ENCODE measurements at places on chromosomes 5 and 9.

DNA sequence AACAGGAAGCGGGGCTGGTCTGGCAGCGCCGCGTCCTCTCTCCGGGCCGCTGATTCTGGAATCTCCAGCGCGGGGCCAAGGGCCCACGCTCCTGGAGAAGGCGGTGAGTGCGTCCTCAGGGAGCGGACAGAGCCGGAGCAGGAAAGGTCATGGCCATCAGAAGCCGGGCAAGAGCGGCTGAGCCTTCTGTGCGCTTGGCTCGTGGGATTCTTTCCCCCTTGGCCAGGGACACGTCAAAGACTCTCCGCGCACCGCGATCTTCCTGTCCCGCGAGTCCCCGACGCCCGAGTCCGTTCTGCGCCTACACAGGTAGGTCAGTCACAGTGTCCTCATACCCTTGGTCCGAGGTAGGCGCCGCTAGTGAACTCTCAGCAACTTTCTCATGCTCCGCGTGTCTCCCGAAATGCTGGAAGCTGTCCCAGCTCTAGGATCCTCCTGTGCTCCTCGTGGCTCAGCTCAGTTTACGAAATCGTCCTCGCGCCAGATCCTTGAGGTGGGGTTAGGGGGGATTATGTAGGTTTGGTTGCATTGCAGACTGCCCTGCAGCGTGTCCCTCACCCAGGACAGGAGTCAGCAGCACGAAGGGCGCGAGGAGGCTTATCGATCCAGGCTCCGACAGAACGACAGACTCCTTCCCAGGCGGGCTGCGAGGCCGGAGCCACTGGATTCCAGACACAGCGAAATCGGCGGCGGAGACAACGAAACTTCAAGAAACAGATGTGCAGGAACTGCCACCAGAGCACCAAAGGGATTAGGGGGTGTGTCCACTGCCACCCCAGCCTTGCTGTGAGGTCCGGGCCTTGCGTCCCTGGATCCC, 8.7 kb downstream of the LHX6 start:
- no peak for DNase-seq

DNA sequence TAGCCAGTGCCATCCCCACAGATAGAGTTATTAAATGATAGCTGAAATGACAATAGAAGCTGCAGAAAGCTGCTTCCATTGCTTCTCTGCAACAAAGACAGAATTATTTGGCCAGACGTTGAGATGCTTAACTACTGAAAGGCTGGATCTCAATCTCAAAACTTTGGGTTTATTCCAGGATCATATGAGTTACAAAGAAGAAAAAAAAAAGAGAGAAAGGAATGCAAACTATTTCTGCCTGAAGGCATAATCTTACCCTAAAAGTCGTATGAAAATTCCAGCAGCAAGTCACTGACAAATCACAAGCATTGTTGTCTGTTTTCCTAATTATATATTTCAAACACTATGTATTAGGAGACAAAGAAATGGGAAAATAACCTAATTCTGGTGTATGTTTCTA, 12.8 kb upstream of the TYRP1 start:
- no peak for DNase-seq

- no peak for DNase-seq
Observed at GRCh38 chr9:124353166-124353768, 62.0 kb downstream of the PSMB7 start.

- DNase-seq, result no peak
Observed at GRCh38 chr5:181224390-181225229, 1.5 kb downstream of the TRIM41 start.

DNA sequence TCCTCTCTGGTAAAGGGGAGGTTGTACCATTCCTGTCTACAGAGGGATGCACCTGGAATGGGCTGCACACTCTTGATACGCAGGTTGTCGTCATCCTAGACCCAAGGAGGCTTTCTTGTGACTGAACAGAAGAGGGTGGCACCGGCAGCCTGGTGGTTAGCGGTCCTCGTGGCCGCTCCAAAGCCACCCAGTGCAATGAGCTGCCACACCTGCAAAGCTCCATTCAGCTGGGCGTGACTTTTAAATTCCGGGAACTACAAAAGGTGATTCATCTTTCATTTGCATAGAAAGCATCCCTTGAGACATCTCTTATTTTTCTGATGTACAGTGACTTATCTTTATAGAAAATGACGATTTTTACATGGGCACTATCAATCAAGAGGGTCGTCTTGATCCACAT, 286.1 kb upstream of the IRX1 start:
- no peak for DNase-seq

DNA sequence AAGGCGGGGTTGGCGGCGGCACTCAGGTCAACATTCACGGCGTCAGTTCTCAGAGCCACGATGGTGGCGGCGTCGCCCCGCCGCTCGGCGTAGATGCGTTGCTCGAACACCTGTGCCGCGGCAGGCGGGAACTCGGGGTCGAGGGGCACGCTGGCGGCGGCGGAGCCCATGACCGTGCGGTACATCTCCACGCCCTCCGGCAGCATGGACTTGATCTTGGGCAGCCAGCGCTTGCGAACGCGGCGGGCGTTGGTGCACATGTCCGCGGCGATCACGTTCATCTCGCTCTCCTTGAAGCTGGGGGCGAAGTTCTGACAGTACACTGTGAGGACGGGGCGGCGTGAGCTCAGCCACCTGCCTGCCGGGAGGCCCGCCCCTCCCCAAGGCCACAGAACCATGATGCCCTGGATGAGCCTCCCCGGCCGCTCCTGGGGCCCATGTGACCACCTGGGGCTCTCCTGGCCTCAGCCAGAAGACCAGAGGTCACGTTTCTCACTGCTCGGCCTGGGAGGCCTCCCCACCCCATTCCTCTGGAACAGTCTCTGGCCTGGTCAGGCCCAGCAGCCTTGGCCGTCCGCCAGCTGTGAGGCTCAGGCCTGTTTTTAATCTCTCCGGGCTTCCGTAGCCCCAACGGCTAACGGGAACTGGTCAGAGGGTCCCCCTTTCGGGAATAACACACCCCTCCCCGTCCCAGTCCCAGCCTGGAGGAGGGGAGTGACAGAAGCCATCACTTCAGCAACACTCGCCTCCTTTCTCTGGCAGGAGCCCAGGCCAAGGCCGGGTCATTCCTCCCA, 50.7 kb upstream of the UBAC1 start:
- DNase-seq, result no peak

DNA sequence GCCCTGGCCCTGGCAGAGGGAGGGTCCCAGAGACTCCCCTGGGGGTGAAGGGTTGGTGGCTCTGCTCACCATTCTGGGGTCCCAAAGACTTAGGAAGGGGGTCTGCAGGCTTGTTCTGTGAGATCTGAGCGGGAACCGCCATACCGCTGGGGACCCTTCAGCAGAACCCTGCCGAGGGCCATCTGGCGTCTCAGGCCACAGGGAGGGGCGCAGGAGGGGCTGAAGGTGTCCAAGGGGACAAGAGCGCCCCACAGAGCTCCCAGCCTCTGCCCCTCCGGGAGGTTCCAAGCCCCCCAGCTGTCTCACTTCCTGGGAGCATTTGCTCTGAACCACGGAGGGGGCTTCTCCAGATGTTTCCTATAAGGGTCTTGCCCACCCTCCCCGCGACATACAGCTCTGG, 4.8 kb downstream of the FIBCD1 start:
- DNase-seq, result no peak

- DNase-seq, result no peak
Observed at GRCh38 chr5:85263125-85263524, 878.4 kb upstream of the EDIL3 start.
